Hepatic stellate cell (primary cell): ENCODE measurements at places on chromosomes 12 and 14.

- DNase-seq: no peak
These were observed 111.6 kb downstream of the ADGRD1 start for GRCh38 chr12:131065279-131065678.

DNA sequence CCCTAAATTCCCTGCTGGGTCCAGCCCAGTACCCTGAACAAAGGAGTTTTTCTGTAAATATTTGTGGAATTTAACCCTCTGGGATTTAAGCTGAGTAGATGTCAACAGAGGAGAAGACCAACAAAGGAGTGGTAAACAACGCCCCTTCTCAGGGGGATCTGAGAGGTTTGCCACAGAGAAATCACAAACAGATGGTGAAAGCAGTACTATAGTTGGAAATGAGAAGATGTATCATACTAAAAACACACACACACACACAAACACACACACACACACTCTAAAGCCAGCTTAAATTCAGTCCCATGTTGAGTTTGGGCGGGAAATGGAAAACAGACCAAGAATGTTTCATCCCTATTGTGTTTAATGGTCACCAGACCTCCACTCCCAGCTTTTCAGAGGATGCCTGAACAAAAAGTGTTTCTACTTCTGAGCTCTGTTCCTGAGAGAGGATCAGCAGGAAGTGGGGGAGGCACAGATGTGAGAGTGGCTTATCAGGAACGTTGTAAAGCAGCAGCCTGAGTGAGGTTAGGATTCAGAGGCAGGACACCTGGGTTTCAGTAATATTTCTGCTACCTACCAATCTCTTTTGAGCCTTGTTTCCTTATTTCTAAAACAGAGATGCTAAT is 3.2 kb downstream of the BIN2 start:
- DNase-seq: no peak

DNA sequence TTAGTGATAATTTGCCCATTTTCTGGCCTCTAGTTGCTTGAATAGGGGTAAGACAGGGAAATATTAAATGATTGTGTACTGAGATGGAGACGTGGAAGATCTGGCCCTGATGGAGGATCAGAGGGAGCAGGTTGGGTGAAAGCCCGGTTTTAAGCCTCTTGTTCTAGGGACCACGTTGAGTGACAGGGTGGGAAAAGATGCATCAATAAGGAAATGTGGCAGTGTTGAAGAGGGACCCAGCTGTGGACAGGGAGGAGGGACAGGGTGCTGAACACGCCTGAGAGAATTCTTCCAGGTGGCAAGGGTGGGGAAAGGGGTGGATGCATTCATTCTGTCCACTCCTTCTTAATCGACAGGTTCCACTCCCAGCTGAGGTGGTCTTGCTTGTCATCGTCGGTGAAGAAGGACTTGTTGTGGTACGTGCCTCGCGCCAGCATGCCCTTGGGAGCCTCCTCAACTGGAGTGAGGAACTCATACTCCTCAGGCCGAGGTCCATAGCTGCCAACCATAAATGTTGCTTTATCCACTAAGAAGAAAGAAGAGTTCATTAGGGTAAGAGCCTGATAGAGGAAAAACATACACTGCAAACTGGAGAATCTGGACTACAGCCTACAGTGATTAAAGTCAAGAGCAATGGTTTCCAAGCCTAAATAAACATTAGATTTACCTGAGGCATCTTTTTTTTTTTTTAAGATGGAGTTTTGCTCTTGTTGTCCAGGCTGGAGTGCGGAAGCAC is 4.0 kb upstream of the ERP27 start:
- DNase-seq: no peak

- DNase-seq: no peak
These were observed 136.1 kb upstream of the CCND2 start for GRCh38 chr12:4137441-4137840.

GRCh38 chr12:115979351-115979750 is 298.1 kb downstream of the MED13L start:
- no peak for DNase-seq

DNA sequence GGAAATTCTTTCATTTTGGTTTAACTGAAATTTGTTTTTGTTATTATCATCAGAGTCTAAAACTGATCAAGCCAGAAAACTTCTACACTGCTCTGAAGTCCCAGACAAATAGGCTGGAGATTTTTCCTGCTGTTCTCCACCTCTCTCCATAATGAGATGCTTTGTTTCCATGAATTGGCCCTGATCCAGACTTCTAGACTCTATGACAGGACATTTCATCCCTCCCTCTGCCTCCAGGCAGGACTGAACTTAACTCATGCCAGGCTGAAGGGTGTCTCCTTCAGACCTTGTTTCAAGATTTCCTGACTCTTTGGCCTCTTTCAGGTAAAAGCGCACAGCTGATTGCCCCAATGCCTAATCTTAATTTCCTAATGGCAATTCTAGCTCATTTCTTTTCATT is 69.1 kb upstream of the HOXC13 start:
- no peak for DNase-seq

GRCh38 chr12:3974883-3975282 is 101.7 kb upstream of the PARP11 start:
- DNase-seq: no peak

DNA sequence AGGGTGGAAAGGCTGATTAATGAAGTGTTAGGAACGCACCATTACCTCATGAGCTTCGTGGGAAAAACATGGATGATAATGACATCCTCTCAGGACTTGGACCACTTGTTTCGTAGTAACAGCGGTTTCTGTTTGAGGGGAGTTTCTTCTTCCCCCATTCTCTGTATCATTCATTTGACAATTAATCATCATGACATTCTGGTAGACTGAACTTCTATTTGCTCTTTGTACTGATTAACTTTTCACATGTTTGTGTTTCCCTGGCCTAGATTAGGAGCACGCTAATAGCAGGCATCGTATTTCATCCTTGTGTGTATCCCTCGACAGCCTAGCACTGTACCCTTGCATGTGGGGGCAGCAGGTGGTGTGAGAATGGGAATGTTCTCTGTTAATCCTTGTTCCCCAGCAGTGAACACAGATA is 8.0 kb downstream of the LRRC74A start:
- no peak for DNase-seq

DNA sequence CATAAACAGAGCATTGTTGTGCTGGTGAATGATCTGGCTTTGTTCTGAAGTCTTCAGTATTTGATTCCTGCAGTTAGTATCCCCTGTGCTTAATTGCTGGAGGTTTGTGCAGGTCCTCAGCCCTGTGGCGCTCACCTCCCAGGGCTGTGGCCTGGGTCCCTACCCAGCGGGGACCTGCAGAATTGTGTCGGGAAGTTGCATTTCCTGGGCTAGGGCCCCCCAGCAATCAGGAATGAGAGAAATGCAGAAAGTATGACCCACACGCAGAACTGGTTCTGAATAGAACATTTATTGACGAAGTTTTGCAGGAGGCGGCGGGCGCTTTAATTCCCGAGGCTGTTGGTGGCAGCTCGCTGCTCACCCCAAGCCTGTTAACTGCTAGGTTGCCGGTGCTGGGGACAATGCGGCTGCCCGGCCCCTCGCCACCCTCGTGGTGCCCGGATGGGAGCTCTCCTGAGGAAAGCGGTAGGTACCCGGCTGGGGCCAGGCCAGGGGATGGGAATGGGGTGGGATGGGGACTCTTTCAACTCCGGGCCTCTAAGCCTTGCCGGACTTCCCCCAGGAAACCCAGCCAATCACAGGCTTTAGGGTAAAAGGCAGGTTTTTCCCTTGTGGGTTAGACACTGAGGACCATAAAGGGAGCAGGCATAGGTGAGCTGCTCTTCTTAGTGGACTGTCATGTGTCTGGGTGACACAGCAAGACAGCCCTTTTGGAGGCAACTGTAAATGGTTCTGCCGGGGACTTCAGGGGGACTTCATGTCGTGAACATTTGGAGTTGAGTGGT is 11.6 kb downstream of the PLEKHG3 start:
- no peak for DNase-seq

GRCh38 chr12:15629108-15629507 is 160.1 kb downstream of the EPS8 start:
- DNase-seq: peak; percentile 36

- DNase-seq: no peak
These were observed 28.2 kb upstream of the PTGR2 start for GRCh38 chr14:73823339-73823885.

DNA sequence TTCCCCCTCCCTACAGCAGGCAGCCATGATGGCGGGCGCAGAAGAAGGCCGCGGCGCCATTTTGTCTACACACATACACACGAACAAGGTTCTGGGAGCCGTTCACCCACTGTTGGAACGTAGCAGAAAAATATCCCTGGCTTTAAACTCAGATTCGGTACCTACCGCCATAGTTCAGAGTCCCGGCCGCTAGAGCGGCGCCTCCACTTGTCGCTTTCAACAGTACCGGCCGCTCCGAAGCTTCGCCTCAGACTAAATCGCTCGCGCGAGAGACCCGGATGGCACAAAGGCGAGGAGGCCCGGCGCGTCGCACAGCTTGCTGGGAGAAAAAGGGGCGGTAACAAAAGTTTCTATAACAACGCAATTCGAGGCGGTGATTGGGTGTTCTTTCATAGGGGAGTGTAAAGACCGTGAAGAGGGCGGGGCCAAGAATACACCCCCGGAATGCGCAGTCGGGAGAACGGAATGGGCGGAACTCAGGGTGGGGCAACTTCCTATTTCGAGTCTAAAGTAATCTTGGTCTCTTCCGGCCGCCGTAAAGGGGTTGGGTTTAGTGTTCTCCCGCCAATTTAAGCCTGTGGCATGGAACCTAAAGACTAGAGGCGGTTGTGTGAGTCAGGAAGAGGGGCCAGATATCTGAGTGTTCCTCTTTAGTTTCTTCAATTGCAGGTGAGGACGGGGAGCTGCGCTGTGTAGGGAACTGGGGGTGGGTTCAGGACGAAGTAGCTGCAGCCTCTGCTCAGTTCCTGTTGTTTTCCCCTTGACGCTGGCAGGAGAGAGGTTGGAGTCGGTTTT is at the start of the genes KNTC1 and RSRC2:
Gene KNTC1, plus strand, starts transcription at position 567 of the 795 bp plus-strand sequence. CDS start 2,815 bp downstream, outside the sequence.
Gene RSRC2, minus strand, starts transcription at position 254 of the 795 bp plus-strand sequence. Its CDS starts 83 bp downstream, at position 171.
- peak; percentile 93 for DNase-seq

DNA sequence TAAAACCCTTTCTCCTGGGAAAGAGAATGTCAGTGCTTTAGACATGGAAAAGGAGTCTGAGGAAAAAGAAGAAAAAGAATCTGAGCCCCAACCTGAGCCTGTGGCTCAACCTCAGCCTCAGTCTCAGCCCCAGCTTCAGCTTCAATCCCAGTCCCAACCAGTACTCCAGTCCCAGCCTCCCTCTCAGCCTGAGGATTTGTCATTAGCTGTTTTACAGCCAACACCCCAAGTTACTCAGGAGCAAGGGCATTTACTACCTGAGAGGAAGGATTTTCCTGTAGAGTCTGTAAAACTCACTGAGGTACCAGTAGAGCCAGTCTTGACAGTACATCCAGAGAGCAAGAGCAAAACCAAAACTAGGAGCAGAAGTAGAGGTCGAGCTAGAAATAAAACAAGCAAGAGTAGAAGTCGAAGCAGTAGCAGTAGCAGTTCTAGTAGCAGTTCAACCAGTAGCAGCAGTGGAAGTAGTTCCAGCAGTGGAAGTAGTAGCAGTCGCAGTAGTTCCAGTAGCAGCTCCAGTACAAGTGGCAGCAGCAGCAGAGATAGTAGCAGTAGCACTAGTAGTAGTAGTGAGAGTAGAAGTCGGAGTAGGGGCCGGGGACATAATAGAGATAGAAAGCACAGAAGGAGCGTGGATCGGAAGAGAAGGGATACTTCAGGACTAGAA is 6.1 kb downstream of the PNN start:
- no peak for DNase-seq

- no peak for DNase-seq
These were observed 10.9 kb downstream of the CTDSP2 start for GRCh38 chr12:57835366-57836288.

GRCh38 chr12:77062846-77063461 is 2.4 kb downstream of the E2F7 start:
- DNase-seq: peak; percentile 74
